ENCODE measurements at places on chromosomes 7 and 10.
A peak's percentile ranks its signal among the peaks of the same experiment; 100 is the strongest.

- peak; percentile 59 for DNase-seq
Observed at GRCh38 chr10:22321924-22322640, 1.2 kb downstream of the BMI1 start.

- DNase-seq, result peak; percentile 92
Observed at GRCh38 chr10:102796407-102797176, 40.6 kb downstream of the CYP17A1 start.

- DNase-seq, result no peak
Observed at GRCh38 chr7:111568870-111569462, 6.7 kb upstream of the IMMP2L start.

DNA sequence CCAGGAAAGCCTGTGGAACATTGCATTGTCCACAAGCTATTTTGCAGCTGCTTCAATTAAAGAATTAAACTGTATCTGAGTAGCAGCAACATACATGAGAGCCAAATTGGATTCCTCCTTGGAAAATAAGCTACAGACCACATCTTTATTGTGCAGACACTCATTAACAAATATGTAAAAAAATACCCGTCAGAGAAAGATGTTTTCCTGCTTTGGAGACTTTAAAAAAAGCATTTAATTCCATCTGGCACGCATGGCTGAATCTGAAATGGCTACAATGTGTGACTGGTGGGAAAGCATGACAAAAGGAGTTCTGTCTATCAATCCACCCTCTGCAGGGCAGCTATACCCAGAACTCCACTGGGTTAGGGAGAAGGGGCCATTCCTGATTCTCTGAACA is 73.1 kb upstream of the HPS1 start:
- DNase-seq, result no peak

GRCh38 chr7:32921896-32922295 is 30.3 kb upstream of the KBTBD2 start:
- DNase-seq, result no peak

DNA sequence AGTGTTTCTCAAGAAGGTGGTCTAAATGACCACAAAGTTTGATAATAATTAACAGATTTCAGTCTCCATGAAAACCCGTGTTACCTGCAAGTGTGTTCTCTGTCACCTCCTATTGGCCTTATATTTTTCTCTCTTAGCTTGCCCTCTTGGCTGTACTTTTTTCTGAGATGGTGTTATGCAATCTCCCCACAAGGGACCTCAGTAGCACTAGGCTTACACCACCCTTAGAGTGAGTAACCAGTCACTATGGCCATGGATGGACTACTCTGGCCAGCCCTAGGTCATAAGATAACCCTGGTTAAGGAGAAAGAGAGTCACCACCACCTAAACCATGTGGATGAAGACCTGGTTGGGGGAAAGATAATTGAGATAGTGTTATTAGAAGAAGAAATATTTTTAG is 76.8 kb downstream of the NPSR1 start:
- DNase-seq, result no peak

- no peak for DNase-seq
Observed at GRCh38 chr7:80974396-80975358, 55.8 kb upstream of the SEMA3C start.

- DNase-seq, result no peak
Observed at GRCh38 chr7:156002362-156003066, 190.3 kb upstream of the SHH start.

DNA sequence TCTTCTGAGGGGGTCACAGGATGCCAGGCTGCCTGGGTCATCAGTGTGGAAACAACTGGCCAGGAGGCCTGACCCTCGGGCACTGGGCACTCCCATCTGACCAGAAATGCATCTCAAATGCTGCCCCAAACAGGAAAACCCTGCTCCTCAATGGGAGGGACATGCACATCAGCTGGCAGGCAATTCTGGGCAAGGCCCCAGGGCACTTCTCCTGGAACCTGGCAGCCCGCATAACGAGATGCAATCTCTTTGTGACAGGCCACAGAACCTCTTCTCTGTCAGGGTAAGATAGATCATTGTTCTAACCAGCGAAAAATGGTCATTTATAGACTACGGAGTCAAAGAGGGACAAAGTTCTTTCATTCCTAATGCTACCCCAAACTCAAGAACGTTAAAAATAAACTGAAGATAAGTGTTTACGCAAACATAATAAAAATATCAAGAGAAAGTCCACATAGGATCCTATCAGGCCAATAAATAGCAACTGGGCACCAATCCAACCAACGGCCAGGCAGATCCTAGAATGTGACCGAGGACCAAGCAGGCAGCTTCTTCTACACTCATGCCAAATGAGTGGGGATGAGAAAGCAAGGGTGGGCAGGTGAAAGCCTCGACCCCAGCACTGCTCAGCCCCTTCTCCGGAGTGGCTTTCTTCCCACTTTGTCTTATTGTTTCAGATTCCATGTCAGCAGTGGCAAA is 212.3 kb downstream of the TCERG1L start:
- no peak for DNase-seq

- DNase-seq, result no peak
Observed at GRCh38 chr10:88953662-88954061, 1.1 kb upstream of the ACTA2 start.

DNA sequence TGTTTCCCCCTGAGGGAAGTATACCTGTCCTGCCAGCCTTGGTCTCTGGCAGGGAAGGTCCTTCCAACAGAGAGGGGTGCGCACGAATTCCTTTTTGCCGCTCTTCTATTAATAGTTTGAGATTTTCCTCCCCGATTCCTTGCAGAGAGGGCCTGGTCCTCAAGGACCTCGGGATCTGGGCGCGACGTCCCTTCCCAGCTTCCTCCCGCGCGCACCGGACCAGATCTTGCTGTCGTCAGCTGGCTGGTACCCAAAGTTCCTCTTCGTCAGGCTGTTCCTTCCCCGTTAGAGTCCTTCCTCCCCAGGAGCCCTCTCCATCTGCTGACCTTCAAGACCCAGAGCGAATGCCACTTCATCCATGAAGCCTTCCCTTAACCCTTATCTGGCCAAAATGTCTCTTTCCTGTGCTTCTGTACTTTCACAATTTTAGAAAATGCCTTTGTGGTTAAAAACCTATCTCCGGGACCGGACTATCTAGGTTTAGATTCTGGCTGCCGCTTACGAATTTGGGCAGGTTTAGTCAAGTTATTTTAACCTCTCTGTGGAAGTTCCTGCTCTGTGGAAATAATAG is 851 bp upstream of the GOT1 start:
- peak; percentile 56 for DNase-seq

DNA sequence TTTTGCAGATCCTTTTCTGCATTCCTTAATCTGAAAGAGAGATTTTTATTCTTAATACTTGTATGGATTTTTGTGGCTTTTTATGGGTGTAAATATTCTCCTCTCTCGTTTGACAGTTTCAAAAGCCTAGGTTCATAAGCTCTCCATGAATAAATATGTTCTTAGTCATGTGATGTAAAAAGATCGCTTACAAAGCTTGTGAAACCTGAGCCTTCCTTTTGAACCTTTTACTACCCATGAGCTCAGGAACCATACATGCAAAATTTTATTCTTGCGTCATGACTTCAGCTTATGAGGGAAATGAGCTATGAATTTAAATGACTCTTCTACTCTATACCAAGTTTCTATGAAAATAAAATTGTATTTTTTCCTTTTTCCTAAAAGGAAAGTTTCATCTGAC is 98.7 kb downstream of the POLL start:
- no peak for DNase-seq

- no peak for DNase-seq
Observed at GRCh38 chr7:132488634-132489302, 87.5 kb downstream of the PLXNA4 start.

DNA sequence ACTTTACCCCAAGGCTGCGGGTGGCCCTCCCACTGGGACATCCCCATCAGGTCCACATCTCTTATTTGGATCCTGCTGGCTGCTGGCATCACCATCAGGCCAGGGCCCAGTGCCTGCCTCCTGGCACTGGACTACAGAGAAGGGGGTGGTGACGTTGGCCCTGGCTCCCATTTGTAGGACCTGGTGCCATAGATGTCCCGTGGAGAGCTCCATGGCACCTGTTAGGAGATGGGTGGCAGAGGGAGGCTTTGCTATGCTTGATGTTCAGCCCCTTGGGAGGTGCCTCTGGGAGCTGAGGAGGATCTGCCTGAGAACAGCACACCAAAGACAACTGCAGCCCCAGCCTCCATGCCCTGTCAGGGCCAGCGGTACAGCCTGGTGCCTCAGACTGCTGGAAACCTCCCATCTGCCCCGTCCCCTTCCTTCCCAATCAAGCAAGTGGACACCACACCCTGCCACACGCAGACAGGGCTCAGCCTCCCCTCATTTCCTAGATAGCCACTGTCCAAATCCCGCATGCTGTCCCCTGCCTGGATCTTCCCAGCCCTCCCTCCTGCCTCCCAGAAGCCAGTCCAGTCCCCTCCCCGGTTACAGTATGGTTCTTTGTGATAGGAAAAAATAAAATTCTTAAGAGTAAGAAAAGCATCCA is 230.0 kb upstream of the GRB10 start:
- DNase-seq, result no peak

DNA sequence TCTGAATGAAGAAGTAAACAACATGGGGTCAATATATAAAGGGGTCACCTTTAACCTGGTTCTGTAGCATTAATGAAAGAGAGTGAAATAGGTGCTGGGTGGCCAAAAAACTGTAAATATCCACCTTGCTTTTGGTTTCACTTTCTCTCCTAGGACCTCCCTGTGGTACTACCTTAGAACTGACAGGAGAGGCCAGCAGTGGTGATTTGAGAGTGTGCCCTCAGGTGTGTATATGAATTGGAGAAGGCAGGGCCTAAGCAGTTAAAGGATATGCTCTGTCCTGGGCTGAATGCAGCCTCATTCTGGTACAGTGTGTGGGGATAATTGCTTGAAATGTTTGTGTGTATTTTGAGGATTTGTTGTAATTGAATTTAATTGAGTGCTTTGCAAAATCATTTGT is 62.0 kb downstream of the BBS9 start:
- DNase-seq, result no peak

GRCh38 chr10:15504101-15504840 is 133.2 kb upstream of the FAM171A1 start:
- no peak for DNase-seq

DNA sequence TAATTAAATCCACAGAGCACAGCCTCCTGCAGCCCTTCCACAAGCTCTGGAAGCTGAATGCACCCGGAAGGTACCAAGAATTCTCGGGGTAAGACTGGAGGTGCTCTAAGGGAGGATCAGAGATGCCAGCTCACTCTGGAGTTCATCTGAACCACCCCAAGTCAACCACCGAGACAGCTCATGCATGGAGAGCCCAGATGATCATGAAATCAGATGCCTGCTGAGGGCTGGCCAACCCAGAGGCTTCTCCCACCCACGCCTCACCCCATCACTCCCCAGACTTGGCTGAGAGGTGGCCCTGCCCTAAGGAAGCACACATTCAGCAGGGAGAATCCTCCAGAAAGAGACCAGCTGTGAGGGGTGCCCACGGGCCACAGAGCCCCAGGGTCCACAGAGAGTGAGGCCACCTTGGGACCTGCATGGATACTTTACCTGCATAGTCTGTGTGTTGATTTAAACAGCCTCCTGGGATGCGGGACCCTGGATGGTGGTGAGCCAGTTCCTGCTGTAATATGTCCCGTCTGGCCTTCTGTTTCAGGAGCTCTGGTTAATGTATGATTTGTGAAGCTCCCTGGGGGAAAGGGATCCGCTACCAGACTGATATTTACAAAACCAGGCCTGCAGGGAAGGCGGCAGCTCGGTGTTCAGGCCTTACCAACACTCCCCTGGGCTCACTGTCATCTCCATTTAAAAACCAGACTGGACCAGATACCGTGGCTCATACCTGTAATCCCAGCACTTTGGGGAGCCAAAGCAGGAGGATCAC is 64.9 kb downstream of the INSIG1 start:
- no peak for DNase-seq

- no peak for DNase-seq
Observed at GRCh38 chr7:115827305-115828045, 203.1 kb downstream of the TFEC start.

Data from right hindlimb (tissue), 1 donor.